Endothelial cell (in vitro differentiated cells): ENCODE measurements at places on chromosomes 13 and 19.

GRCh38 chr13:35621989-35622388 lies 145.5 kb upstream of the MAB21L1 start:
- DNase-seq, result no peak

DNA sequence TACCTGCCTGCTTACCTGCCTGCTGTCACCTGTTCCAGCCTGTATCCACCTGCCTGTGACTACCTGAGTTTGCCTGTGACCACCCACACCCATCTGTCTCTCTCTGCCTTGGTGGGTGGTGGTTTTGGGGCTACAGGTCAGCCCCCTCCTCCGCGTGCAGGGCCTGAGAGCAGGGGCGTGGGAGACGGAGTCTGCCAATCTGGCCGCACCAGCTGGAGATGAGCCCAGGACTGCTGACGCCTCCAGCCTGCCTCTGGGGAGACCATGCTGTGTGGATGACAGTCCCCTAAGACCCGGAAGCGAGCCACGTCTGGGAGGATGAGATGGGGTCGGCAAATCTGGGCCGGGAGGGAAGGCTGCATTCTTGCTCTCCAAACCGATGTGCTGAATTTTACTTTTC lies 15.9 kb upstream of the KCTD15 start:
- DNase-seq, result no peak

GRCh38 chr13:87999788-88000187 lies 328.6 kb downstream of the SLITRK5 start:
- DNase-seq, result no peak

- DNase-seq, result no peak
Observed at GRCh38 chr13:77384999-77385398, 58.1 kb upstream of the MYCBP2 start.

- DNase-seq, result no peak
Observed at GRCh38 chr19:1287354-1288225, 1.9 kb downstream of the EFNA2 start.

GRCh38 chr13:41691274-41691673 lies 233.9 kb downstream of the RGCC start:
- no peak for DNase-seq

DNA sequence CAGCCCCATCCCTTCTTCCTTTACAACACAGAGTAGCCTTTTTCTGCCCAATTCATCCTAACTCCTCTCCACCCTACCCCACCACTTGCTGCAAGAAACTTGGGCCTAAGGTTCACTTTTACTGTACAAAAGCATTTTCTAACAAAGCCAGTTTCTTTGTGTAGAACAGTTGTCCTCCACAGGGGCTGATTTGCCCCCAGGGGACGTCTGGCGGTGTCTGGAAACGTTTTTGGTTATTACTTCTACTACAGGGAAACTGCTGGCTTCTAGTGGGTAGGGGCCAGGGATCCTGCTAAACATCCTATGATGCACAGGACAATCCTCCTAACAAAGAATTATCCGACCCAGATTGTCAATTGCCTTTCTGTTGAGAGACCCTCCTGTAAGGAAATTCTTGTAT lies 7.3 kb upstream of the LMO7 start:
- DNase-seq, result no peak
